ENCODE measurements at places on chromosomes 7 and 10.

- DNase-seq, result no peak
Observed at GRCh38 chr7:123876557-123877256, 31.7 kb downstream of the HYAL4 start.

- no peak for DNase-seq
Observed at GRCh38 chr10:34547291-34547690, 267.8 kb downstream of the PARD3 start.

DNA sequence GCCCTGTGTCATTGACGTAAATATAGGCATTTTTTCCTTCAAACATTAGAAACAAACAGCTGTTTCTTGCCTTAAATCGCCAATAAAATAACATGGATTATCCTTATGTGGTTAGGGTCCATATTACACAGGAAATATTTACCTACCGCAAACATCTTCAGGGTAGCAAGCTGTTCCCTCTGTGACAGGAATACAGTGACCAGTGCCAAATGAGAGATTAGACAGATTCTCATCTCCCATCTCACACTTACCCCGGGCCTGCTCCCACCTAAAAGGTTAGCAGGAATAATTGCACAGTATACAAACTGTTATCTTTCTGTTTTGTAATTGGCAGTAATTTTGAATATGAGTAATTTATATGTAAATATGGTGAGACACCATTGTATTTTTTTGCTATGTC is 16.5 kb downstream of the MKI67 start:
- no peak for DNase-seq

DNA sequence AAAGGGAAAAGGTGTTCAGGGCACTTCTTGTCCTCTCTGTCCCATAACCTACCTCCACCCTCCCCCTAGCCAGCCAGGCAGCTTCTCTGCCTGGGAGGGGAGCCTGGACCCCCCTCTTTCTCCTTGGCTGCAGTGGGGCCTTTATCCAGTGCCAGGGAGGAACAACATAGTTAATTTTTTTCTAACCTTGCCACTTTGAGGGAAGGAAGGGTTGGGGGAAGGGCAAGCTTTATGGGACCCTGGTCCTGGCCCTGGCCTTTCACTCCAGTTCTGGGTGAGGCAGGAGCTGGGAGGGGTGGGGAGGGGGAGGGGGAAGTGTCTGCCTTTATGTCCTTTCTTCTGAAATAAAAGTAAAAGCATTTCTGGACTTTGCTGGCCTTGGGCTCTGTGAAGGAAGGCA is 4.5 kb downstream of the VGF start:
- no peak for DNase-seq

- peak; percentile 35 for DNase-seq
Observed at GRCh38 chr7:96414931-96415292, 93.0 kb upstream of the SLC25A13 start.

GRCh38 chr10:58764087-58764747 is 251.5 kb downstream of the BICC1 start:
- no peak for DNase-seq

DNA sequence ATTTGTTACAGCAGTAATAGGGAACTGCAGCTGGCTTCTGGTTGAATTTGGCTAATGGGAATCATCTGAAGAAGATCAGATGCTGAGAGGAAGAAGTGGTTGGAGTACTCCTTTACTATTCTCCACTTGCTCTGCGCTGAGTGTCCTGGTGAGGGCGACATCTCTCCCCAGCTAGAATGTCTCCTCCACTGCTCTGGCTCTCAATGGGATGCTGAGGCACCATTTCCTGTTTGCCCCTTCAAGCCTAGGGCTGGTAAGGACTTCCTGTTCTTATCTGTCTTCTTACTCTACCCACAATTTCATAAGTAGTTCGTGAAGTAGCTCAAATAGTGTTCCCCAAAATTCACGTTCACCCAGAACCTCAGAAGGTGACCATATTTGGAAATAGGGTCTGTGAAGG is 43.2 kb upstream of the TES start:
- DNase-seq, result no peak

DNA sequence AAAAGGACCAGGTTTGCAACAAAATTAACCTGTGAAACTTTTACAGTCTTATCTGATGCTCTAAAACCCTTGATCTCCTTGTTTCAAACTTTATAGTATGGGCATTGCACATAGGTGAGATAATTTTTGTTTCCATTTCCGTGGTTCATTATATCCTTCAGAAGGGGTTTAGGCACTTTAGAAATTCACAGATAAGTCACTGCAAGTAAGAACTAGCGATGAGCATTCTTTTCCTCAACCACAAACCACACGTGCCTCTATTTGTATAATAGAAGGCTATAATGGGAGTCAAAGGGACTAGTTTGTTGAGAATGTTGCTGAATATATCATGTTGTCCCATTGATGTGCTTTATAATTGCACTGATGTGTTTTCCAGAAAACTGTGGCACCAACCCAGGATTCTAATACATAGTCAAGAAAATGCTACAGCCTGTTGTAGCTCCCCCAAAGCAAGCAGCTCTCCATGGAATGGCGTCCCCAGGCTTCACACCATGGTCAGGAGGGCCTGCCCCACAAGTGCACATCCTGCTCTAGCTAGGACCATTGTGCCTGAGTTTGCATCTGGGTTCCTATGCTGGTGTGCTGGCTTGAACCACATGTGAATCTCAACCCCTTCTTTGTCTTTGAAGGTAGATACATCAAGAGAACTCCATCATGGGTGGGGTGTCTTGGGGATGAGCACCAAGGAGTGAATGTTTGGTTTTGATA is 14.0 kb upstream of the ATXN7L1 start:
- no peak for DNase-seq

DNA sequence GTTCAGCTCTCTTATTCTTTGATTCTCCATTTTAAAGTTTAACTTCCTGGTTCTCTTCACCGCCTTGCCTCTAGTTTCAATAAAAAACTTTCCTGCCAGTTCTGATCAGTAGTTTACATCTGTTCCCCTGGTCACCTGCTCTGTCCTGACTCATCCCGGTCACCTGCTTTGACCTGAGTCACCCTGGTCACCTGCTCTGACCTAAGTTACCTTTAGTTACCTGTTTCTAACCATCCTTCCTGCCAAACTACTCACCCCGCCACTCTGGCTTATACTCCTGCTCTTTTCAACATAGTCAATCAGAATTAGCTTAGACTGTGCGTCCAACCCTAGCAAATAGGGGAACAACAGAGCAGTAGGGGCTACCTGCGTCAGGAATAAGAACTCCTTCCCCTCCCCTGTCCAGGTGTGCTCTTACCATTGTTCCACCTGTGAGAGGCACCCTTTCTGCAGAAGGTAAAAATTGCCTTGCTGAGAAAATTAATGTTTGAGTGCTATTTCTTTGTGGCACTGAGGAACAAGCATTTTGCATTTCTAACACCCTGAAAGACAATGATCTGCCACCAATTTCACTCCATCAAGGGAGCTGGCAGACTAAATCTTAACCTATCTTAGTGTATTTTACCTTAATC is 263.6 kb downstream of the DOCK4 start:
- no peak for DNase-seq

DNA sequence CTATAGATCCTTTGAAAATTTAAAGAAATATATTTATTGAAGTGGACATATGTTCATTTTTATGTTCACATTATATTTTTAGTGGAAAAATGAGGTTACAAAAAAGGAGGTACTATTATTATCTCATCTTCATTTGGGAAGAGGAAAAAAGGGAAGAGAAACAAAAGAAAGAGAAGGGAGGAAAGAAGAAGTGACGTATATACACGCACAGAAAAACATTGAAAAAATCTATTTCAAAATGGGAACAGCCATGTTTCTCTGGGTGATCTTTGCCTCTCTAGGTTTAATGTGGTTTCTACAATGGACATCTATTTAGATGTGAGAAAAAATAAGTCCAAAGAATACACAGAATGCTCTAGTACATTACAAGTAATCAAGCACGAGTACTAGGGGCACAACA is 14.8 kb downstream of the ANK3 start:
- no peak for DNase-seq

- no peak for DNase-seq
Observed at GRCh38 chr10:30589441-30589840, 40.1 kb downstream of the LYZL2 start.

DNA sequence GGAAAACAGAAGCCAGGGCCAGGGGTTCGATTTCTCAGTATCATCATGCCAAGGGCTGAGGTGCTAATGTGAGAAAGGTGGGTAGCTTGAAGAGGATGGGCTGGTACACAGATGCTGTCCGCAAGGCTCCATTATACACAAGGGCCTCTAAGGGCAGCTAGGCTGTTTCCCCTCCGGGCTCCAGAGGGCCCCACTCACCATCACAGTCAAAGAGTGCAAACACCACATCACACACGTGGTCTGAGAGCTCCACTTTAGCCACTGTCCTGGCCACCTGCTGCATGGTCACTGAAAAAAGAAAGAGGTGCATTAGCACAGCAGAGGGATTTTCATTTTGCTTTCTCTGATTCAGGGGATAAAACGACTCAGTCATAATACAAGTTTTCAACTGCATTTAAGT is 20.9 kb upstream of the DNAJB12 start:
- DNase-seq, result no peak

DNA sequence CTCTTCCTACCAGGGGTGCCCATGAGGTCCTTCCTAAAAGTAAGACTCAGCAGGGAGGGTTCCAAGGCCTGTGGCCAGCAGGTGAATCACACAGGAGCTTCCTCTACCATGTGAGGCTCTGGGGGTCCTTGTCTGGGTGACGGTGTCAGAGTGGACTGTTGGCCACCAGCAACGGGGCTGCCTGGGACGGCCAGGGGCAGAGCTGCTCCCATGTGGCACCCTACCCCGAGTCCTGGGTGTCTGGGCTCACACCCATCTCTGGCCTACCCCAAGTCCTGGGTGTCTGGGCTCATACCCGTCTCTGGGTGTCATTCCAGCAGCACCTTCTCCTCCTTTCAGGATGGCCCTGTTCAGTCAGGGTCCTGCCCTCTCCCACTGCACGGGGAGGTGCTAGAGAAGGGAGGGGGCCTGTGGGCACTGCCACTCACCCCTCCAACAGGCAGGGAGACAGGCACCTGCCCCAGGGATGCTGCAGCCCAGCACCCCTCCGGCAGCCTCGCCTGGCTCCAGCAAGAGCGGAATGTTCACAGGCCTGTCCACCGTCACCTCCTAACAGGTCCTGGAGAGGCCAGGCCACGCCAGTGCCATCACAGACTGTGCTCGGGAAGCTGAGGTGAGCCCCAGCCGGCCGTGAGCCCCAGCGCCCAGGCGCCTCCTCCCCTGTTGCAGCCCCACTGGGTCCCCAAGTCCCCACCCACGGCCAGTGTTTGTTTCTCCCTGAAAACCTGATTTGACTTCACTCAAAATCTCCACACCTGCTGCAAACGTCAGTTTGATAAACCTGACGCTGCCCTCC is 143.7 kb downstream of the PTPRN2 start:
- no peak for DNase-seq

GRCh38 chr7:98126311-98127142 is 19.9 kb downstream of the LMTK2 start:
- DNase-seq, result no peak

DNA sequence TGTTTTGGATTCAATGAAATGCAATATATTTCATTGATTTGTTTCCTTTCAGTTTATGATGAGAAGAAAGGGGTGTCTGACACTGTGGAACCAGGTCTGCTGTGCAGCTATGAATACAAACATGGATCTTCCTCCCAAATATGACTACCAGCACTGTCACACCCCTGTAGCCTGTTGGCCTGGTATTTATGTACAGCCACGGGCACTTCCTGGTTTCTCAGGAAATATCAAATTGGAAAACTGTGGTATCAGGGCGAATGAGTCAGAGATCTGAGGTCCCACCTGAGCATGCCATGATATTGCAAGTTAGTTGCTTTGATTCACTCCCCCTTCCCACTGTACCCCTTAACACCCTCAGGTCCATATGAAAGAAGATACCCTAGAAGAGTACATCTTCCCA is 87.8 kb downstream of the DNMBP start:
- DNase-seq, result no peak

DNA sequence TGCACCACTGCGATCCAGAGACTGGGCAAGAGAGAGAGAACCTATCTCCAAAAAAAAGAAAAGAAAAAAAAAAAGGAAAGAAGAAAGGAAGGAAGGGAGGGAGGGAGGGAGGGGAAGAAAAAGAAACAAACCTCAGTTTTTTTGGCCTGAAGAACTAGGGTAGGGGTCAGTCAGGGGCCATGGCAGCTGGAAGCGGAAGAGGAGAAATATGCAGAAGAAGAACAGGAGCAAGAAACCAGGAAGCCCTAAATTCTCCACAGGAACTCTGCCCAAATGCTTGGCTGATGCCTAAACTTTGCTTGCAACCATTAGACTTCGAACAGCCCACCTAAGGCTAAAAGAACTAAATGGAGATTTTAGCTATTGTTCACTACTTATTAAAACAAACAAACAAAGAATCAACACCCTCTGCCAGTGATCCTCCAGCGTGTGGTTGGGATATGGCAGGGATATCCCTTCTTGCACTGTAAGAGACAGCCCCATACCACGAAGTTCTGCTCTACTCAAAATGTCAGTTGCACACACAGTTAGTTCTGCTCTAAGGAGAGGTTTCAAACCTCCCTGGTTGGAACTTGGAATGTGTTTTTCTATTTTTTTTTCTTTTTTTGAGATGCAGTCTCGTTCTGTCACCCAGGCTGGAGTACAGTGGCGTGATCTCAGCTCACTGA is 139.5 kb downstream of the FAM107B start:
- no peak for DNase-seq

- DNase-seq, result no peak
Observed at GRCh38 chr10:84534168-84534567, 205.8 kb downstream of the CCSER2 start.

DNA sequence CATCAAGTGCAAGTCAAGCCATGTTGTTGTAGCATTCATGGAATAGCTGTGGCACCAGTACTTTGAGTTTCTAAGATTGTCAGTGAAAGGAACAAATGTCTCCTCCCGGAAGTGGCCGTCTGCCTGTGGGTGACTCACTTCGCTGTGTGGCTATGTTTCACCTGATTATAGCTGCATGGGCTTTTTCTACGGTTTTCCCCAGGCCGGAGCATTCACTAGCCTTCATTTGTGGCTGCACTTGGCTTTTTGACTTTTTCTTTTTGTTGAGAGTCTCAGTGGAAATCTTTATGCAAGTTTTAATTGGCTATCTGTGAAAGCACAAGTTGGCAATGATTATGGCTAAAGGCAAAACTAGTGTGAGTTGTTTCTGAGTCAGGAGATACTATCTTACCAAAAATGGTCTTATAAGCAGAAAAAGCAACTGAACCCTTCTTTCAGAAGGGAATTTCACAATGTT is 35.0 kb downstream of the SRI start:
- DNase-seq, result no peak

GRCh38 chr10:99013885-99014284 is 221.8 kb downstream of the HPSE2 start:
- DNase-seq, result no peak

GRCh38 chr10:80518807-80519360 is 18.8 kb upstream of the SH2D4B start:
- DNase-seq, result no peak

DNA sequence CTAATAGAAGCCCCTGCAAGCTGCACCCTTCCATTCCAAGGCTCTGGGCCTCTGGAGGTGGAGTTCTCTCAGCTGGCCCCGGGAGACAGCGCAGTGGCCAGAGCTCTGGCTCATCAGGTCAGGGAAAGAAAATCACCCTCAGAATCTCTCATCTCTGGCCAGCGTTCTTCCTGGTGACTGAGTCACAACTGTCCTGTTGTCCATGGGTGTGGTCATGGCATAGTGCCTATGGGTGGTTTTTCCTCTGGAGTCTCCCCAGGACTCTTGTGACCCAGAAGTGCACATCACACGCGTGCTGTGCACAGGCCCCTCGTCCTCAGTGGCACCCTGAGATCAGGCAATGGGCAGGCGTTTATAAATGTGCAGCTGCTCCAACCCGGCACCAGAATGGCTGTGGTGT is 27.4 kb upstream of the FXYD4 start:
- DNase-seq, result no peak

- DNase-seq, result peak; percentile 77
Observed at GRCh38 chr10:34739915-34740314, 75.2 kb downstream of the PARD3 start.
